ENCODE measurements at places on chromosomes 5 and 9. TPM values are rescaled to one million over a fixed set of nuclear protein-coding genes. Genes with fewer than 3 reads are reported as not detected.

GGTA1 gene
- polyA plus RNA-seq: 5.1 TPM

- no peak for DNase-seq
These were observed 13.6 kb upstream of the PHF19 start for GRCh38 chr9:120890320-120891244.

FAM200C gene
- 4.3 TPM for polyA plus RNA-seq

DNA sequence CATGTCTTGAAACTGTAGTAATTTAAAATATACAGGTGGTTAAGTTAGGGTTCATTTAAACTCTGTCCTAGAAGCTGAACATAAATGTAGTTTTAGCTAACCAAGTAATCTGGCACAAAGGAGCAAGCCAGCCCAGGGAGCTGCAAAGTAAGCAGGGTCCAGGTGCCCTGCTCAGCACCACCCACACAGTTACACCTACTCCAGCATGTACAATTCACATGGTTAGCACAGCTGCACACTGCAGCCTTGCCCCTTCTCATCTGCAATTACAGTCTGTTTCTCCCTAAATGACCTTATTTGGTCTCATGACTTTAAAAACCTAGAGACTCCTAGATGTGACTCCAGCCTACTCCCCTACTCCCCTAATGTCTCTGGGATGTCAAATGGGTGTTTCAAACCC lies 128.4 kb downstream of the EPB41L4A start:
- no peak for DNase-seq

CYFIP2 gene
- polyA plus RNA-seq: 64.7 TPM

DNA sequence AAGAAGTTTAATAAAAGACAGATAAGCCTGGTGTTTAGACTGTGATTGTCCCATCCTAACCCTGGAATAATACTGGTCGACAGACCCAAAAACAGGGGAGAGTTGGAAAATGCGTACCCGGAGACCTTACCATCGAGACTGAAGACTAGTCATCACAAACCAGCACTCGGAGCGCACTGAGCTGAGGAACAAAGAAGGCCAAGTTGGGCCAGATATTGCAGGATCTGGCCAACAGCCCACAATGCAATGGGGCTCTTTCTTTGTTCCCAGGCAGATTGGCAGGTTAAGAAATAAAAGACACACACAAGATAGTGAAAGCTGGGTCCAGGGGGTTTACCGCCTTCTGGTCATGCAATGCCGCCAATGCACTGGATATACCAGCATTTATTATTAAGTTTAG lies 188.7 kb upstream of the RAI14 start:
- DNase-seq: no peak

- no peak for DNase-seq
These were observed 688 bp downstream of the SNX24 start for GRCh38 chr5:122846051-122846550.

GRCh38 chr5:42876375-42876844 lies 64.7 kb upstream of the SELENOP start:
- DNase-seq: no peak

DNA sequence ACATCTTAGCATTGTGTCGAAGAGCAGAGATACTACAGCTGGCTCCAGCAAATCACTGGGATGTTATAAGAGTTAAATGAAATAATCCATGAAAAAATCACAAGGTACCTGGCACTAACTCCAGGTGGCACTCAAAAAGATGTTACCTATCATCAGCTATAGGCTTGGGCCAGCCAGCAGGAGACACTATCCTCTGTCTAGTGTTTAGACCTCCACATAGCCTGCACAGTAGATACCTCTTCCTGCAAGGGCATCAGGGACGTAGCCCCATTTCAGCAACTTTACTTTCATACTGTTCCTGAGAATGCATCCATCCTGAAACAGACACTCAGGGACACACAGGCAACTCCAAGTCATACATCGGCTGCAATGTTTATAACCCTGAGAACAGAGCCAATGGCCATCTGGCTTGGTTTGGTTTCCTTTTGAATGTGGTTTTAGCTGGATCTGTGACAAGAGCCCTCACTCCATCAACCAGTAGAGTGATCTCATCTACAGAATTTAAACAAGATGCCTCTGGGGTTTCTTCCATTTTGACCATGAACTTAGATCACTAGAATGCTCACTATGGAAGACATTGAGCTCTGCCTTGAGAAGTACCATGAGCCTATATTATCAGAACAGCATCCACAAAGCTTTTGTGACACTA lies 69.9 kb downstream of the TLE1 start:
- no peak for DNase-seq

DNA sequence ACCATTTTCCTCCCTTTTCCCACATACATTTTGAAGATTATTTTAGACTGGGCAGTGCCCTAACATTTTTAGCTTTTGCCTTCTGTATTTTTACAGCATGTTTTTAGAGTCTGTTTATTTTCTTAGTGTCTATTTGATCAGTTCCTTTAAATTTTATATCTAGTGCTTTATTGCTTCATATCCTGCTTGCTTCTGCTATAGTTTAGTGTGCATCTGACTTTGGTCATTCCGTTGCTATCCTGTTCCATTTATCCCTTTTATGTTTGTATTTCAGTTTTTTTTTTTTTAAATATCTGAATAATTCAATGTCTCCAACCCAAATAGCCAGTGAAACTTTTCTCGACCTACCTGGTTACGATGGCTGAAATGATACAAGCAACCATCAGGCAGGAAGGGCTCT lies 203.8 kb downstream of the ARHGAP26 start:
- DNase-seq: no peak

- DNase-seq: no peak
These were observed 61.9 kb downstream of the PGM5 start for GRCh38 chr9:68418259-68418845.

DNA sequence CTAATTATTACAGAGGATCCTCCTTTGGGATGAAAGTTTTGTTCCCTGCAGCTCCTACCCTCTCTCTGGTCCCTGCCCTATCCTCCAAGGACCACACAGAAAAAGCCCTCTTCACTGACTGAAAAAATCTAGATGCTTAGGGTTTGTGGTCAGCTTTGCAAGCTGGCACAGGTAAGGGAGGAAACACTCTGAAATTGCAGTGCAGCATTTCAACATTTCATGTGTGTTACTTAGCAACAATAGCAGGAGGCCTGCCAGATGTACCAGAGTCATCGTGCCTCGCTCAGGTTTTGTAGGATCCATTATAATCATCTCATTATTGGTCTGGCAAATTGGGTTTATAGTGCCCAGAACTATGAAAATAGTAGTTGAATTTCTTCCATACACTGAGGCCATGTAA lies 109.5 kb downstream of the PALM2AKAP2 start:
- DNase-seq: no peak

DNA sequence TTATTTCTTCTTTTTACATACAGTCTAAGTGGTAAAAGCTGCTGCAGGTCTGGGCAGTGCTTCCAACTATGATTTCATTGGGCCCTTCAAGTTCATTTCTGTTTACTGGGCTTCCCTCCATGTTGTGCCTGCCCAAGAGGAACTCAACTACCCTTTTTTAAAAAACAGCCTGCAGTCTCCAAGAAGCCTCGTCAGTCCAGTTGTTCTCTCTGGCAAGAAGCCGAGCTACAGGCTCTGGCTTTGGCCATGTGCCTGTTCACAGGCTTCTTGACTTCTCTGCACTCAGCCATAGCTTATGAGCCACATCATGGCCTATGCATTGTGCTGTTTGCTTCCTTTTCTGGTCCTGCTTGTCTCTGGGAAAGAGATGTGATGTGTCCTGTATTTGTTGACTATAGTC lies 119.7 kb upstream of the PJA2 start:
- DNase-seq: no peak

GRCh38 chr5:135005076-135005475 lies 29.0 kb downstream of the PITX1 start:
- DNase-seq: no peak

SERF1A gene
- polyA plus RNA-seq: 3.1 TPM
